CD4-positive, alpha-beta T cell (primary cell): ENCODE measurements at places on chromosomes 7 and 10.

- DNase-seq = no peak
Measured at GRCh38 chr10:14146025-14146424, 184.7 kb downstream of the FRMD4A start.

DNA sequence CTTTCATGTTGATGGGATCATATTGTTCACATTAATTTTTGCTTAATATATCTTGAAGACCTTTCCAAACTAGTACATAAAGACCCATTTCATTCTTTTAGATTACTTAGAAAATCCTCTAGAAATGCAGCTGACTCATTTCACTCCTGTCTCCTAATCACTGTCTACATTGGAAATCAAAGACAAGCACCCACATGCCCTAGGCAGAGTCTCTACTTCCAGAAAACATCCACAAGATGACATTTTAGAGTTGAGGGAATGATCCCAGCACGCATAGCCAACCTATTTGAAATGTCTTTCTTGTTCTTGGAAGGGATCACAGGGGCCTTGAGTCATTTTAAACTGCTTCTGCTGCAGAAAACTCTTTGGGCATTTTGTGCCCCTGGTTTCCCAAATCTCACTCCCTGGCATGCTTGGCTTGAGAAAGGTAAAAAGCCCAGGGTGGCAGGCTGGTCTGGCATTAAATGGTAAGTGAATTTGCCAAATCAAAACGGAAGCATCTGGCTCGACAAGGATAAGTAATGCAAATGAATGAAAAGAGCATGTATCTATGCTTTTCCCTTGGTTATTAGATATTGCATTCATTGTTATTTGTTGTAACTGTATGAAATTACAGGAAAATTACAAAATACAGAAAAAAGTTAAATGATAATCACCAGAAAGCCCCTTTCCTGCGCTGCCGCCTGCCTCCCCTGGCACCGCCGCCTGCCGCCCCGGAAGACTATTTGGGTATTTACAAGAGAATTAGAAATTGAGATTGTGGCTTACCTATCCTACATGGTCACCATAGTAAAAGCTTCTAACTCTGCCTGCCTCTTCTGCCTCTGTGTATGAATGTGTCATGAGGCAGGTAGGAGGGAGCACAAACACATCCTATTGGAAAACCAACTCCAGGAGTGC lies 225.3 kb downstream of the PTEN start:
- DNase-seq = no peak

DNA sequence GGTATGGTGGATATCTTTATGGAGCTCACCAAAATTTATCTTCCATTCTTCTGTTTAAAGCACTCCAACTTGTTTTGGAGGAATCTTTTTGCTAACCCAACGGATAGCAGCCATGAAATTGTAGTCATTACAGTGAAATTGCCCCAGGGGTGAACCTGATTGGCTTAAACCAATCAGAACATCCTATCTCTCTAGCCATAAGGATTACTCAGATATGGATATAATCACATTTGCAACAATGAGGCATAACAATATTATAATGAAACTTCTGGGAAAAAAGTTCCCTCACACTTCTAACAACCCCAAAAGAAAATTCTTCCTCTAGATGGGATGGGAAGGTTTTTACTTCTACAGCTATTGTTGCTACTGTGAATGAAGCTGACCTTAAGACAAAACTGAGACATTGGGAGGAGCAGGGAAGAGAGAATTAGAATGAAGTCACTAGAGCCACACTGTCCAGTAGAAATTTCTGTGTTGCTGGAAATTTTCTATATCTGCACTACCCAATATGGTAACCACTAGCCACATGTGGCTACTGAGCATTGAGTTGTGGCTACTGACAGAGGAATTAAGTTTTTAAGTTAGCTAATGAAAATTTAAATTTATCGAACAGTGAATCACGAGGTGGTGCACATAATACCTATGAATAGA lies 50.4 kb upstream of the ARHGAP21 start:
- no peak for DNase-seq

DNA sequence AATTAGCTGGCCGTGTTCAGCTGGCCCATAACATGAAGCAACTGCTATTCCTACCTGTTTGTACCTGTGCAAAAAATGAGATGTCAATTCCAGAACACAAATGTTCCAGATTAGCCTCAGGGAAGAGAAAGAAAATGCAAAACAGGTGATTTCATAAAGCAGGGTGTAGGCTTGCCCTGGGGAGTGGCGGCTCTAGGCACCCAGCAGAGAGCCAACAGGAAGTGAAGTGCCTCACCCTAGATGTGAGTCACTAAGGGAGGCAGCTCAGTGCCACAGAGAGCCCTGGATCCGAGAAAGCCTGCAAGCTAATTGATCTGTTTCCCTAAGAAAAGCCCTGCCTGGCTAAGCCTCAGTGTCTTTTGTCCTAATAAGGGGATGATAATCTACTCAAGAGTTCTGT lies 240.0 kb downstream of the ARHGAP21 start:
- DNase-seq = no peak

GRCh38 chr7:33720870-33721269 lies 184.5 kb upstream of the BMPER start:
- DNase-seq = no peak

- no peak for DNase-seq
Measured at GRCh38 chr7:105389088-105389650, 448 bp upstream of the SRPK2 start.

DNA sequence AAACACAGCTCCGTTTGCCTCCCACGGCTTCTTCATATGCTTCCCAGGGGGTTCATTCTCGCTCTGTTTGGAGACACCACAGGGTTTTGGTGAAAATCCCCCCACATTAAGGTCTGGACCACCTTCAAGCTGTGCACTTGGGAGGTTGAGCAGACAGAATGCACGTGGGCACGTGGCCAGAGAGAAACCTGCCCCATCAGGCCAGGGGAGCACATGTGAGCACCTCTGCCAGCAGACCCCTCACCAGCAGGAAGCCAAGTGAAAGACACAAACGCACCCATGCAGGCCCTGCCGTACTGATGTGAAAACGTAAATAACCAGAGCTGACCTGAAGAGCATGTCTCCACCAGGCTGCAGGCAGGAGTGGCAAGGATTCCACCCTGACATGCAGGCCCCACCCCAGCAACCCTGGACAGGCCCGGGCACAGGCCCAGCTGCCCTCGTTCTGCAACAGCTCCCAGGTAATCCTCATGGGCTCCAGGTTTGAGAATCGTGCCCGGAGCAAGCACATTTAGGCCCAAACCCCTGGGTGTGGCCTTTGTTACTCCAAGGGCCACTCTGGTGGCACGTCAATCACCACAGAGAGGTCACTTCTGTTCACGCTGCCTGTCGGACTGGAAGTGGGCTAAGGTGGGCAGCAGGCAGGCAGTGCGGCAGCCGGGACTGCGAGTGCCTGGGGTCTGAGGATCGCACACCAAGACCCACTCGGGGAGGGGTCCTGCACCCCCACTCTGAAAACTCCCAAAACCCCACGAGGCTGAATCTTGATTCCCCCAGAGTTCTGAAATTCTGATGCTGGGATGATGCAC lies 184.4 kb downstream of the PTPRN2 start:
- DNase-seq = no peak

DNA sequence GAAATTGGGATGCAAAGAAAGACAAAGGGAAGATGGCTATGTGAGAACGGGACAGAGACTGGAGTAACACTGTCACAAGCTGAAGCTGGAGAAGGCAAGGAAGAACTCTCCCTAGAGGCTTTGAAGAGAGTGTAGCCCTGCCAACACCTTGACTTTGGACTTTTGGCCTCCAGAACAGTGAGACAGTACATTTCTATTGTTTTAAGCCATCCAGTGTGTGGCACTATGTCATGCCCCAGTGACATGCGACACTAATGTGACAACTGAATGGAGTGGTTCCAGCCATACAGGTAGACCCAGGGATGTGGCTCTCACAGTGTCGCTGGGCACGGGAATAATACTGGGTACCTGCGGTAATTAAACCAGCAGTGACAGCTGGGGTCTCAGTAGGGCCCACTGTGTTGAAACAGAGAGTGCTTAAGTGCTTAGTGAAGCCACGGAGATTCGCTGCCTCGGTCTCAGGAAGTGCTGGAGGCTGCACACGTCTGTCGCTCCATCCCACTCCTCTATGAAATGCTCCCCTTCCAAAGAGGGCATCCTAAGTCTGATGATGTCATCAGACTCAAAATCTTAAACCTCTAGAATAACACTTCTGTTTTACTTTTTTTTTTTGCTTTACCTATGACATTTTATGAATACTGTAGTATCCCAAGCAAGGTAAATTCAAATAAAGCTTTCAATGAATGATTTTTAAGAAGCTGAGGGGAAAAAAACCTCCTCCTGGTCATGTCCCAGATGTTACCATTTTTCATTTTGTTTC lies 154.6 kb upstream of the RHEB start:
- DNase-seq = no peak

DNA sequence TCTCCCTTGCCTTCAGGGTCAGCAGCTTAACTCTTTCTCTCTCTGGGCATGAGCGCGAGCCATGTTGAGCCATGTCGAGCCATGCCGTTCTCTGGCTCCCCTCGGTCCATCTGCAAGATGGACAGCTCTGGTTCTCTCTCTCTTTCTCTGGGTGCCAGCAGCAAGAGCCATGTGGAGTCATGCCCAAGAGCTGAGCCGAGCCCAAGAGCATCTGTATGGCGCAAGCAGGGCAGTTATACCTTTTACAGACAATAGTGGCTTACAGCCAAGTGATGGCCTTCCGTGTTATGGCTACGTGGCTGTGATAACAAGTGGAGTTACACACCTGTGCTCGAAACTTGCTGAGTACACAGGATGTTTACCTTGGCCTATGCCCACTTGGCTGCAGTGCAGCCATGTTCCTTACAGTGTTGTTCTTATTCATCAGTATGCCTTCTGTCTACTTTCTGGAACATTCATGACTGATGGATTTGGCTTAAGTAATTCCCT lies 327.7 kb downstream of the GLRX3 start:
- DNase-seq = no peak

DNA sequence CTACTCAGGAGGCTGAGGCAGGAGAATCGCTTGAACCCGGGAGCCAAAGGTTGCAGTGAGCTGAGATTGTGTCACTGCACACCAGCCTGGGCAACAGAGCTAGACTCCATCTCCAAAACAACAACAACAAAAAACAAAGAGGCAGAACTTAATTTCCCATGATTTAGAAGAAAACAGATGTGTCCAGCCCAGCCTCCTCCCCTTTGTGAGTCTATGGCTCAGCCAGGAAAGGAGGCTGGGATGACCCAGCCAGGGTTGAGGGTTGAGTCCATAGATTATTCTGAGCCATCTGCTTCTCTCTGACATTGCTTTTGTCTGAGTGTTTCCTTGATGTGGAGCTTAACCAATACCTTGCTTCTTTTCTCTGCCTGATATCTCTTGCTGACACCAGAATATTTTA lies 994.1 kb downstream of the TYW1 start:
- no peak for DNase-seq

DNA sequence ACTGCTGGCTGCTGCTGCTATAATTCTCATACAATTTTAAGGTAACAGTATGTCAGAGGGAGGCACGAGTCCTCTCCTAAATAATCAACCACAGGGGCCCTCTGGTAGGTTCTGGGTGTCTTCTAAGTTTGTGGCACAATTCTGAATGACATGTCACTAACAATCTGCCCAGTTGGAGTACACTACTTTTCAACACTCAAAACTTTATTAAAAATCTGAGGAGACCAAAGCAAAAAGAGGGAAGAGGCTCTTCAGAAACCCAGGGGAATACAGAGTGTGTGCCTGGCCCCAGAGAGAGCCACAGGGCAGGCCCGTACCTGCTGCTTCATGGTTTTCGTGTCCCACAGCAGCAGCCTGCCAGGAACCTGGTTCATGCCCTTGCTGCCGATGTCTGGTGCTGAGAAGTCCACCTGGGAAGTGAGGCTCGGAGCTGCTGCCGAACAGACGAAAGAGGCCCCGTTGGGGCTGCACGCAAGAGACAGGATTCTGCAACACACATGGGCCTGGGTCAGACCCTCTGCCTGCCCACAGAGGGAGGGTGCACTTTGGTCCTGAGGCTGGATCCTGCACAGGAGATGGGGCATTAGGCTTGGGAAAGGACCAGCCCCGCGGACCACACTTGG lies 18.3 kb downstream of the WDR91 start:
- DNase-seq = no peak

DNA sequence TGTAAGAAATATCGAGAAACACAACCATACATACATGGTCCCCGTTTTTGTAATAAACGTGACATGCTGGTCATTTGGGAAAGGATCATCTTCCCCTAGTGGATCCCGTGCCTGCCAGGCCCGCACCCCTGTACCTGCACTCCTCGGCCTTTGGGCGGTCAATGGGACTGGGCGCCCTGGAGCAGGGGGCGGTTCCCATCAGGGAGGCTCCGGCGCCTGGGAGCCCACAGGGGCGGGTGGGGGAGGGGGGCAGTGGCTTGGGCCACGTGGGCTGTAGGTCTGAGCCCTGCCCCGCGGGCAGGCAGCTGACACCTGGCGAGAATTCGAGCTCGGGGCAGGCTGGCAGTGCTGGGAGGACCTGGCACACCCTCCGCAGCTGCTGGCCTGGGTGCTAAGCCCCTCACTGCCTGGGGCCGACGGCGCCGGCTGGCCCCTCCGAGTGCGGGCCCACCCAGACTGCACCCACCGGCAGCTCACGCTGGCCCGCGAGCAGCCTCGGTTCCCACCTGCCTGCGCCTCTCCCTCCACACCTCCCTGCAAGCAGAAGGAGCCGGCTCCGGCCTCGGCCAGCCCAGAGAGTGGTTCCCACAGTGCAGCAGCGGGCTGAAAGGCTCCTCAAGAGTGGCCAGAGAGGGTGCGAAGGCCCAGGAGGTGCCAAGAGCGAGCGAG lies 361.6 kb upstream of the GRM3 start:
- DNase-seq = no peak

DNA sequence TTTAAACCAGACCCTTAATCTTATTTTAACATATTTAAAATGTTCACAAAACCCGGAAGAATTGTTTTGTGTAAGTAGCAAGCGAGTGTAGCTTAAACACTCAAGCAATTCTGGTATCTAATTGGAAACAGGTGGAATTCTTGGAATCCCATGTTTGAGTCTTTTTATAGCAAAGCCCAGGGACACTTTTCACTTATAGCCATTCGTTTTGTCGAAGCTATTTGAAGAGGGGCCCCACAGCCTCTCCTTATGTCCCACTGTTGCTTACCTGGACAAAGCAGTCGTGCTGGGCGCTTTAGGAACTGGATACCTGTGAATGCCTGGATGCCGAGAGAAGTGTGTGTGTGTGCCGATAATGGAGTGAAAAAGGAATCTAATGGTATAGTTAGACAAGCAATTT lies 3.3 kb downstream of the CUX1 start:
- no peak for DNase-seq

DNA sequence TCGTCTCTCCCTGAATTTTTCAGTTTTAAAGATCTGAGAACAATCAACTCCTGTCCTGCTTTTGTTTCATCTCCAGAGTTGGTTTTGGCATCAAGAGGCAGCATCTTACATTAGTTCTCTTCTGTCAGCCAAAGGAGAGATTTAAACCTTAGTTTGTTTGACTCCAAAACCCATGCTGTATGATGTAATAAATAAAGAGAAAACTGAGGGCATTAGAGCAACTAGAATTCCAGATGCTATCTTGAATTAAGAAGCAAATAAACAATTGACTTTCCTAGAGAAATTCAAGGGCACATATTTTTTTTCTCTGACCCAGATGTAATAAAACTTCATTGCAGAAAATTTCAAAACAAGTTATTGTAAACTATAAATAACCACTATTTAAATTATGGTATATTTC lies 54.4 kb downstream of the INHBA start:
- DNase-seq = no peak

- DNase-seq = no peak
Measured at GRCh38 chr10:123860209-123860608, 31.4 kb downstream of the CPXM2 start.
